ENCODE measurements at places on chromosomes 5 and 9.

DNA sequence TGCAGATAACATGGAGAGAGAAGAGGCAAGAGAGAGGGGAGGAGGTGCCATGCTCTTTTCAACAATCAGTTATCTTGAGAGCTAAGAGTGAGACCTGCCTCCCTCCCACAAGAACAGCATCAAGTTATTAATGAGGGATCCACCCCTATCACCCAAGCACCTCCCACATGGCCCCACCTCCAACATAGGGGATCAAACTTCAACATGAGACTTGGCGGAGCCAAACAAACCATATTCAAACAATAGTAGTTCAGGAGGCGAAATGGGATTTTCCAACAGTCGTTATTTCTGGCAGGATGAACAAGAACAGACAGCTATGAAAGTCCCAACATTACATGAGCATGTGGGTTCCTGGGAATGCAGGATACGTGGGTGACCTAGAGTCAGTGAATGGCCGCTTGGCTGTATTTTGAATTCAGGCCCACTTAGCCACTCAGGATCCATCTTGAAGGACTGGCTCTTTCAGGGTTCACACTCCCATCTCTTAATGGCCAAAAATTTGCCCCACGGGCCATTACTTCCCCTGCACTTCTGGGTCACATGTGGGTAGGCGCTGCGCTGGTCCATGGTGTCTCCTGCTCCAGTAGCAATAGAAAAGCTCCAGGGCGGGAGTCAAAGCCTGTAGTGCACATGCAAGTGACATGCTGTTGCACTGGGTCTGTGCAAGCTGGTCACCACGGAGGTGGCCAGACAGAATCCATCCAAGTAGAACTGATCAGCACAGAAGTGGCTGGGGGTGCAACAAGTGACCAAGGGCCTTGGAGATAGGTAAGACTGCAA is 7.1 kb upstream of the FAF2 start:
- DNase-seq = no peak

DNA sequence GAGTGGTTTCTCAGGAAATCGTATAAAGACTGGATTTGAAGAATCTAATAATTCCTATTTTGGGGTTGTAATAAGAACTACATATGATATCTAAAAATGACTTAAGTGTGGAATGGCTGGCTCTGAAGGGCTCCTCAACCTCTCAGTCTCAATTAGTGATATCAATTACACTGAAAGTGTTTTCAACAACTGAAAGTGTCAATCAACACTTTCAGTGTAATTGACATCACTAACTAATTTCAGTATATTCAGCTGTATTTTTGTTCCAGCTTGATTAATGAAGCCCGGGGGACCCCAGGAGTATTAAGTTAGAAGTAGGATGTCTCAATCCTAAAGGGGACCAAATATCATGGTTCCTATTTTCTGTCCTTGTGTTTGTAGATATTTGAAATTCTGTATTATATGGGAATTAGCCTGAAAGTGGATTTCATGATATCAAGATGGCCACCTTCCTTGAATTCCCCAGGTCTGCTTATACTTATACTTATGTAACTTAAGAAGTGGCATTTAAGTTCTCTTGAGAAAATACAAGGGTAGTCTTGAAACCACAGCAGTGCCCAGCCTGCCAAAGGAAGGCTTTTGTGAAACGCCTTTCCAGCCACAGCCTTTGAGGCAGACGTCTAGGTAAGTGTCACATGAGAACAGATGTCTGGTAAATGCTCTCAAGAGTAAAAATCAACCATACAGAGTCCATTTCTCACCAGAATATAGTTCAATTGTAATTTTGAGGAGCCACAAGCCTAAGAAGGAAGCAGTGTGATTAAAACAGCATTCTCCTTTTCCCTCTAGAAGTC is 4.6 kb downstream of the BASP1 start:
- no peak for DNase-seq

DNA sequence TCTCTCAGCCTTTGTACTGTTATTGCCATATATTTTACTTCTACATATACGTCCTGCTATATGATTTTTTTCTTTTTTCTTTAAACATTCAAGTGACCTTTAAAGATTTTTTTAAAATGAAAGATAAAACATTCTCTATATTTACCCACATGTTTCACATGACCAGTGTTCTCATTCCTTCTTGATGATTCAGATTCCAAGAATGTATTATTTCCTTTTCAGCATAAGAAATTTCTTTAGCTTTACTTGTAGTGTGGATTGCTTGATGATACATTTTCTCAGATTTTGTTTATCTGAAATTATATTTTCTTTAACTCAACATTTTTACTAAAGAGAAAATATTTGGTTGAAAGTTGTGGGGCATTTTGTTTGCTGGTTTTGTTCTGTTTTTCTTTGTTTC is 792.1 kb downstream of the BRINP1 start:
- no peak for DNase-seq

DNA sequence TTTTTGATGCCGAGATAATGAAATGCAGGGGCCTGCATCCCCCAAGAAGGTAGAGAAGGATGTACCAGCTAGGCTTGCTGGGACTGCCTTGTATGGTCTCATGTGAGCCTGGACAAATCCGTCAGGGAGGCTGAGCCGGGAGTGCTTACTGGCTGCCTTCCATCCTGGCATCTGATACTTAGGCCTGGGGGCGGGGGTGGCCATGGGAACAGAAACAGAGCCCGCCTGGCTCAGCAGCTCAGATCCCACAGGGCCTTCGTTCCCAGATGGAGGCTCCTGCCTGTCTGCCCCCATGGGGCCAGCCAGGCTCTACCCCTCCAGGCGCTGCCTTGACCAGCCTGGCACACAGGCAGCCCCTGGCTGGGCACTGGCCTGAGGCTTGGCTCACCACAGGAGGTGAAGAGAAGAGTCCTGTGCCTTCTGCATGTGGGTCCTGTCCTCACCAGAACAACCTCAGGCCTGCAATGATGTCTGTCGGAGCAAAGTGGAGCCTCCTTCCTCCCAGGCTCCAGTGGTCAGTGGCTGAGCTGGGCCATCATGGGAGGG is 10.5 kb upstream of the SPATA31E1 start:
- DNase-seq = no peak

DNA sequence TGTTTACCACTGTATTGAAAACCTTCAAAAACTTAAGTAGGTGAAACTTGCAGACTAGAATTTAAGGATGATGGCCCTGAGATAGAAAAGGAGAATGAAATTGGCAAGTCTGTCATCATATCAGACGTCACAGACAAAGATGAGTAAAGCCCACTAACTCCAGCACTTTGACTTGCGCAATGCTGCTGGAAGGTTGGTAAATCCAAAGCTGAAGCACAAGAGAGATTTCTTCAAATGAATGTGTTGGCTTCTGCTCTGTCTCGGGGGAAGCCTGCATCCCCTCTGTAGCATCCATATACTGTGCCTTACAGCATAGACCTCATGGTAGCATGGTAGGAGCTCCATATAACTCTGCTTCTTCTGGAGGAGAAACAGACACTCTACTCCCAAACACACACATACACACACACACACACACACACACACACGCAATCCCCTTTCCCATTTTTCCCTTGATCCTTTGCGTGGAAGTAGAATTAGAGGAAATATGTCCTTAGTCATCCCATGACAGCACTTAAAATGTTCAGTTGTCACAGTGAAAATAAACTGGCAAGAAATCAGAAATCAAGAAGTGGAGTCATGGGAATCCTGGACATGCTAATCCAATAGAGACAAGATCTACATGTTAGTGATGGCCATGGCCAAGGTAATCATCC is 241.5 kb downstream of the NR3C1 start:
- no peak for DNase-seq
